ENCODE measurements at places on chromosomes 4 and X. TPM values are rescaled to one million over a fixed set of nuclear protein-coding genes. Genes with fewer than 3 reads are reported as not detected.

Gene ATP1B4
- not detected for total RNA-seq

DNA sequence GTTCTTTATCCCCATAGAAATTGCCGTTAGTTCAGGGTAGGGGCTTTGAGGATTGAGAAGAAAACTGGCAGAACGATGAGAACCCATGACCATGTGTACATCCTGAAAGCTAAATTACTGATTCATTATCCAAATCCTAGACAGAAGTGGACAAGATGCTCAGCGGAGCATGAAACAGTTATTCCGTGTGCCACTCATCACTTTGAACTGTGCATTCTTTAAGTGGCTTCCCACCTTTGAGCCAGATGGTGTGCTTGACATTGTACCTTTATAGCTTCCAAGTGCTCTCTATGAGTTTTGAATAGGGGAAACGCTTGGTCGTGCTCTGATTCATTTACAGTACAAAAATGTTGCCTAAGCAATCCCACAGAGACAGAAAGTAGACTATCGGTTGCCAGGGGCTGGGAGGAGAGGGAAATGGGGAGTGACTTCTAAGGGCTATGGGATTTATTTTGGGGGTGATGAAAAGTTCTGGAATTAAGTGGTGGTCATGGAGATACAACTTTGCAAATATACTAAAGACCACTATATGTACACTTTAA lies 100.0 kb downstream of the DOCK11 start:
- no peak for DNase-seq

DNA sequence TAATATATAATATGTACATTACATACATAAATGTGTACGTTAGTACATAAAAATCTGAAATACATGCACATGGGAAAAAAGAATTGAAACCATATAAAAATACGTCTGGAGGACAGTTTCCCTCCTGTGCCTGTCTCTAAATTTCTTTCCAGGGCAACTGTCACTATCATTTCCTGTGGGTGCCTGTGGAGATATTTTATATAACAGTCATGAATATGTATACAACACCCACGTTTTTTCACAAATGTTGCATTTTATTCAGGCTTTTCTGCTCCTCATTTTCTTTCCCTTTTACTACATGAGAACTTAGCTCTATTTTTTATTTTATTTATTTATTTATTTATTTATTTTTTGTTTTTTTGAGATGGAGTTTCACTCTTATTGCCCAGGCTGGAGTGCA lies 24.2 kb upstream of the GRPEL1 start:
- DNase-seq, result no peak

DNA sequence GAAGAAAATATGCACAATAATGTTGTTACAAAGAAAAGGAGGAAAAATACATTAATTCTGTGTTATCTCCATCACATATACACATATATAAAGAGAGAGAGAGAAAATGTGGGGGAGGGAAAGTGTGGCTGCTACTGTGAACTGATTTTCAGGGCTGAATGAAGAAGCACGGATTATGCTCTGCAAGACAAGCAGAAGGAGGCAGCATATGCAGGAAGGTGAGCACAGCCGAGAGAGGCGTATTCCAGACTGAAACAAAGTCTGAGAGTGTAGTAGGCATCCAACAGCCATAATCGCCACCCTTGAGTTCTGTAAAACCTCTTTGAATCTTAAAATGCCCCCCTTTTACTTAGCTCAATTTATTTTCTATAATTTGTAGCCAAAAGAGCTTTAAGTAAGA lies 1081.8 kb upstream of the GRID2 start:
- DNase-seq, result no peak

Gene ATP2B3
- not detected for total RNA-seq

DNA sequence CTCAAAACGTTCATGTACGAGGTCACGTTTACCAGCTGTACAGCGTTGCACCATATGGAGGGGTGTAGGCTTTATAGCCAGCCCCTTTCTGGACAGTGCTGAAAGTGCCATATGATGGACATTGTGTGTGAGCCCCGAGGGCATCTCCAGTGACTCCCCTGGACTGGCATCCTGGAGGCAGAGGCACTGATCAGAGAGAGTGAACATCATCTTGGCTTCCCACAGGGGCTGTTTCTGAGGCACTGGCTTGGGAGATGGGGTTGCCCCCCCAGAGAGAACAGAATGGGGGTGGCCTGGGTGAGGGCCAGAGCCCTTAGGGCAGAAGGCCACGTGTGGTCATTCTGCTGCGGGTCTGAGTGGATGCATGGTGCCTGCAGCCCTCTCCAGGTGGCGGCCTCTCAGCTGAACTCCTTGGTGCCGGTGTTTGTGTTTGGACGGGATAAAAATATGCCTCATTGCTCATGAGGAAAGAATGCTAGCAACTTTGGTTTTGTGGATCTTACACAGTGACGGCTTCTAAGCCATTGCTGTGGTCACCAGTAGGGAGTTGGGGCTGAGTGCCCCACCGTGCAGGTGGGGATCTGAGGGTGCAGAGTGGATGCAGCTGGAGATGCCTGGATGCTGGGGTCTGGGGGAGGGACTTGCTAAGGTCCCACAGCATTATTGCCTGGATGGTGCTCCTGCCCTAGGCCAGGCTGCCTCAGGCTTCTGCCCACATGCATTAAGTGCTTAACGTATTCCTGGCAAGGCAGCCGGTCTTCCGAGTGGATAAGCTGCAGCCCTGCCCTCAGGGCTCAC lies 3.4 kb downstream of the WFS1 start:
- DNase-seq, result no peak
